ENCODE measurements at places on chromosomes 6 and 20.

- DNase-seq = peak; percentile 52
Observed at GRCh38 chr6:46042355-46042999, 26.8 kb upstream of the CLIC5 start.

DNA sequence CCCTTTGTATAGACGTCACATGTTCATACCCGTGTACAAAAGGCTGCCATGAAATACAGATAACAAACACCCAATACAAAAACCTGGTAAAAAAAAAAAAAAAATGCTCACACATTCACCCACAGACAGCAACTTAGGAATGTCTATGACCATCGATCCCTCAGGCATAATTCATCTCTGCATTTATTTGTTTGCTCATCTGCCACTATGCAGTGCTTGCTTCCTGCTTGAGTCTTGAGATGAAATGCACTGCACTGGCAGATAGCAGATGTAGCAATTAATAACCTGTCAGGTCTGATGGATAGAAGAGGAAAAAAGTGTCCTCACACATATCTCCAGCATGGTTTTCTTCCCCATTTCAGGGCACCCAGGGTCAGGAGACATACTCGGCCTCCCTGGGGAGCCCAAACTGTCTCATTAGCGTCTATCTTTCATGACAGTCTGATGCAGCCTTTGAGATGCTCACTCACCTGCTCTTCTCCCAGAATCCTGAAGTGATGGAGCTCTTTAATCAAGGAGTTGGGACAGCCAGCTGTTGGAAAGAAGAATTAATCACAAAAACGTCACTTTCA lies 295.1 kb upstream of the AGPAT4 start:
- no peak for DNase-seq

DNA sequence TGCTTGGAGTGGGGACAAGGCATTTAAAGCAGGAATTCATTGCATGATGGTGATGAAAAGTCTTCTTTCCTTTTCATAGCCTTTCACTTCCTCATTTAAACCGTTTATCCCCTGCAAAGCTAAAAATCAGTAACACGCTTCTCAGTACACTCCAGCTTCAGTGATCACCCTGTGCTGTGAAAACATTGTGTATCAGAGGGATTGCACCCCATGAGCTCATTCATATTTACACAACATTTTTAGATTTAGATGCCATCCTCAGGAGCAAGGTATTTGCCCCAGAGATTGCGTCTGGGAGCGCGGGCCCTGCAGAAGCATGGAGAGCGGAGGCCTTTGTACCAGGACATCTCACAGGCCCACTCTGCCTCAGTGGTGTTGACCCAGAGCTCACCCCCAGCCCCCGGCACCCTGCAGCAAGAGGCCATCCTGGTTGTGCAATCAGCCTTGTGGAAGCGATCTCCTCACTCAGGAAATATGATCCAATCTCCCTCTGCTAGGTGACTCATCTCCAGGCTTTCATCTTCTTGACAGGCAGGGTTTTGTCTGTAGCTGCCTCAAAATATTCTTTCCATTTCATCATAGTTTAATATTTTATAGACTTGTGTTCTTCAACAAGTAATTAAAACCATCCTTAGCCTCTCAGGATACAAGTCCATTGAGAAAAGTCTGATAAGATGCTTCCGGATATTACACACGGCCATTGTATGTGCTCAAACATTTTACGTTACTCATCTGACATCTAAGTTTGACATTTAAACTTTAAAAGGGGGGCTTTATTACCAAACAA lies 38.9 kb upstream of the THBS2 start:
- DNase-seq = peak; percentile 89

GRCh38 chr6:41780551-41781365 lies at the start of gene PRICKLE4:
Gene PRICKLE4 (plus strand): TSS chr6:41780782. CDS start chr6:41783474, 2,692 bp downstream.
- peak; percentile 38 for DNase-seq

GRCh38 chr20:21184819-21185218 lies 58.9 kb downstream of the KIZ start:
- no peak for DNase-seq

DNA sequence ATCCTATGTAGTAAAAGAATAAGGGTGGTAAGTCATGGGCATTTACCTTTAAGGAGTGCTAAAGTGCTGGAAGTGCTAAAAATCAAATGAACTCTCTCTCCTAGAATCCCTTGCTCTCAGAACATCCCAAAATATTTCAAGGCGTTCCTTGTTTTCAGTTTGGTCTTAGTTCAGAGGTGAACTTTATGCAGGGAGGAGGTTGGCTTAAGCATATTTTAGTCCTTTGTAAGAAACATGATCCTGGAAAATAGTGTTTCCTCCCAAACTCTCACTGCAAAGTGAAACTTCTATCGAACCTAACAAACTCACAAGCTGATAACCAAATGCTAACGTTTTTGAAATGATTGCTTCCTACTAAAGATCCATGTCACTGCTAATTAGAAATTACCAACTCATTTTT lies 231.4 kb downstream of the FOXC1 start:
- DNase-seq = no peak

DNA sequence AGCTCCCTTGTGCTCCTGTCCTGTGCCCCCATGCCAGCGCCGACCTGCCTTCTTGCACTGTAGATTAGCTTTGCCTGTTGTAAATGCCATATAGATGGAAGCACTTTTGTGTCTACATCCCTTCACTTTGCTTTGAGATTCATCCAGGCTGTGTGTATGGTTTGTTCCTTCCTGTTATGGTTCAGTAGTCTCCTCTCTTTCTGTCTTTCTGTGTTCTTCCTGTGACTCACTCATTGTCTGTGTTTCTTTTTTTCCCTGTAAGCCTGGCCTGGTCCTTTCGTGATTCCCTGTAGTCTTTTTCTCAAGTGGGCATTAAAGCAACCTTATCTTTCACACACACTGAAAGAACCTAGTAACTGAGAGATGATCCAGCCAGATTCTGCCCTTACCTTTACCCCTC lies 66.6 kb downstream of the JARID2 start:
- DNase-seq = peak; percentile 34

Data from GM03348 (cell line).